Effector memory CD4-positive, alpha-beta T cell (primary cell): ENCODE measurements at places on chromosomes 4 and X.
A peak's percentile ranks its signal among the peaks of the same experiment; 100 is the strongest.

- no peak for DNase-seq
These were observed 398.2 kb downstream of the MID1IP1 start for GRCh38 chrX:39199429-39199828.

DNA sequence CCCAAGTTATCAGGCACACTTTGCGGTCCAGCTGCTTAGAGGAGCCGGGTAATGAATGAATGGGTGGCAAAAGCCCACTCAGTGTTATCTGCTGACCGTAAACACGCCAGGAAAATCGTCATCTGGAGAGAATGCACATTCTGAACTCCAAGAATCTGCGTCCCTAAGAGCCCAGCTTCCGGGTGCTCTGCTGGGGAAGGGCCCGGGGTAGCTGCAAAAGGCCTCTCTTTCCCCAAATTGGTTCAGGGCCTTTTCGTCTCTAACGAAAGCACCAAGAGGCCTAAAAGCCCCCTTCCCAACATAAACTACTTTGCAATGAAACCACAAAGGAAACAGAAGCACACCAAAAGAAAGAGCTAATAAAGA lies 1.6 kb upstream of the SFRP2 start:
- no peak for DNase-seq

DNA sequence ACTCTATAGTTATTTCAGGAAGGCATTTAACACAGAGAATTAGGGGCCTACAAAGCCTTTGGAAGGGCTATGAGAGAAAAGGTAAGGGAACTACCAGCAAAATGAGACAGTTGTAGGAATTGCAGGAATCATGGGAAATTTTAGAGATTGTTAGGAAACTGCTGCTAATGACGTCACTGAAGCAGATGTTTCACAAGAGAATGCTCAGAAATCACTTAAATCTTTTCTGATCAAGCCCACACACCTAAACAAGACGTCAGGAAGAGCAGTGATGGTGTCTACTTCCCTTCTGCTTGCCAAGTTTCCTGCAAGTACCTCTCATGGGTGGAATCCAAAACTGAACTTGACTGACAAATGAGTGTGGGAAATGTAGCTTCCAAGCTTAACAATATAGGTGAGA lies 5.1 kb downstream of the OR13H1 start:
- DNase-seq, result no peak

DNA sequence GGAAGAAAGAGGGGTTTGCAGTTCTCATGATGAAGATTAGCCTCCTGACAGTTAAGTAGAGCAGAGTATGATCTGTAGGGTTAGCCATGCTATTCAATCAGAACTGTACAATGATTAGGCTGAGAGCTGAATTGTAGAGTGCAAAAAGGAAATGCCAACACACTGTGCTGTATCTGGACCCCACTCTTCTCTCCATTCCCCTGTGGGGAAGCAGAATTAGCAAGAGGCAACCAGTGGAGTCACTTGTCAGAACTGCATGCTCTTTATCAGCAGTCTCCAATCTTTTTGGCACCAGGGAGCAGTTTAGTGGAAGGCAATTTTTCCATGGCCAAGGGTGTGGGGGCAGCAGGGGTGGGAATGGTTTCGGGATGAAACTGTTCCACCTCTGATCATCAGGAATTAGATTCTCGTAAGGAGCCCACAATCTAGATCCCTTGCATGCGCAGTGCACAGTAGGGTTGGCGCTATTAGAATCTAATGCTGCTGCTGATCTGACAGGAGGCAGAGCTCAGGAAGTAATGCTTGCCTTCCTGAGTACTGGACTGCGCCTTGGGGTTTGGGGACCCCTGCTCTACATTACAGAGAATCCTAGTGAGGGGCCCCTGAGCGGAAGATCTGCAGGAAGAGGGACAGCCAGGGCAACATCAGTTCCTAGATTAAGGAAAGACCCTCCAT lies 19.4 kb downstream of the TBC1D9 start:
- DNase-seq, result no peak

GRCh38 chr4:7770224-7771050 lies 169.2 kb downstream of the AFAP1 start:
- no peak for DNase-seq

GRCh38 chrX:112840382-112841113 lies at the start of gene AMOT:
AMOT (minus strand) TSS chrX:112840831; CDS start chrX:112823126, 17,705 bp downstream.
- DNase-seq, result peak; percentile 67

DNA sequence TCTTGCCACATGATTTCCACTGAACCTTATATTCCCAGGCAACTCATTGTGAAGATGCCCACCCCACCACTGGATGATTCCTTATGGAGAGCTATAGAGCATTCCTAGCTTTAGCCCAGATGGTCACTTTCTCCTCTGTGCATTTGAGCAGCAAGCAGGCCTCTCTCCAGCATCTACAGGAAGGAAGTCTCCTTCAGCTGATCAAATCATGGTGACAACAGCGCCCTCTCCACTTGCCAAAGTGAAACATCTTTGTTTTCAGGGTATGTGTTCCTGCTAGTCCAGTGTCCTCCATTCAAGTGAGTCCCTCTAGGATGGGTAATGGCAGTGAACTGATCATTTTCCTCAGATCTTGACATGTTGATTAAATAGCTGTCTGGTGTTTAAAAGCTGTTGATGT lies 10.9 kb upstream of the SYTL5 start:
- DNase-seq, result no peak

DNA sequence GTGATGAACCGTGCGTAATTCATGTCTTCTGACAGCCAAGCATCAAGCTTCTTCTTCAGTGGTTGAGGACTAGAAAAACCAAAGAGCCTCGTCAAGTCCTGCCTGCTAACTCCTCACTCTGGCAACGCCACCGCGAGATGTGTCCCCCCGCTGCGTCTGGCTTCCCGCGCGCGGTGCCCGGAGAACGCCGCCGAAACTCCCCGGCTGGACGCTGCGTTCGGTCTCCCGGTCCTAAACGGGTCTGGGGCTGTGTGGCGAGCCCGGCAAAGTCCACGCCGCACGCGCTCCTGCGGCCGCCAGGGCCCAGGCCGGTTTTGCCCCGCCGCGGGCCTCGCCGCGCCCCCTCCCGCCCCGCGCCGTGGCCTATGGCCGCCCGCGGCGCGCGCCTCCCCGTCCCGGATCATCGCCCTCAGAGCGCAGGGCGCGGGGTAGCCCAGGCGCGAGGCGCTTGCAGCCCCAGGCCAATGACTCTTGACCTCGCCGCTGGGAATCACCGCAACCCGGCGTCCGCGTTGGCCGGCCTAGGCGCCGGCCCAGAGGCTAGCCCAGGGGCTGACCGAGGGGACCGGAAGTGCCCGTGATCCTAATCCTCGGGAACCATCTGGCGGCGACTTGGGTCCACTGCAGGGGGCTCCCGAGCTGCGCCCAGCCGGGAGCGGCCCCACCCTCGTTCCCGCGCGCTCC lies at the start of gene AADAT:
Gene AADAT (minus strand): TSS at position 289 of the 684 bp plus-strand sequence. CDS start 266 bp downstream, at position 23.
- DNase-seq, result no peak

DNA sequence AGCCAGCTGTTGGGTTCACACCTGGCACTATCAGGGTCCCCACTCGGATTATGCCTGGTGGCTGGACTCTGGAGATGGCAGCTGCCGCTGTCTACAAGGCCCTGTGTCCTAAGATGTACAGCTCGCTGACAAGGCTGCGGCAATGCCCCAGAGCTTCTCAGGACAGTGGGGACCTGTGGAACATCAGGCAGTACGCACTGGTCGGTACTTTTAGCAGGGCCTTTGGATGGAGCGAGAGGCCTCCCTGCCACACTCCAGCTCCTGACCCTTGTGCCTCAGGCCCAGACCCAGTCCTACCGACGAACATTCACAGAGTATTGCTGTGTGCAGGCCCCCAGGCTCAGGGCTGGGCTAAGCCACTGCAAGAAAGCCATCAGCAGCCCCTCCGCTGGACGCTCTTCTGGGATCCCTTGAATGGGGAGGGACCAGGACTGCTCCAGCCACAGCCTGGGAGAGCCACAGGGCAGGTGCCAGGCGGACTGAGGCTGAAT lies 45.7 kb upstream of the HMX1 start:
- no peak for DNase-seq

- DNase-seq, result no peak
These were observed 9.5 kb downstream of the ENOX2 start for GRCh38 chrX:130893356-130894085.

GRCh38 chr4:148226341-148226740 lies 215.9 kb downstream of the NR3C2 start:
- DNase-seq, result no peak

DNA sequence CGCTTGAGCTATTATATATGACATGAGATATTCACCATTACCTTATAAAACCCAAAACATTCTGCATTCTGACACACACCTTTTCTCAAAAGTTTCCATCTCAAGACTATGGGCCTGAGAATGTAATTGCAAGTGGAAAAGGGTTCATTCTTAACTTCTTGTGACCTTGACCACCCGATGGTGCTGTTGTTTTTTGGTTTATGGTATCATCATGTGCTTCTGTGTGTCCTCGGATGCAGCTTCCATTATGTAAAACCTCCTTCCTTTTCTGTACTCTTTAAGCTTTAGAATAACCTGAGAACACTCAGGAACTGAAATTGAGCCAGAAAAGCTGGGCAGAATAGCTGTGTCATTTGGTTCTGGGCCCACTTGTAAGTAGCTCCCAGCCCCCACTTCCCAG lies 16.2 kb upstream of the PUDP start:
- no peak for DNase-seq

- DNase-seq, result no peak
These were observed 165.9 kb downstream of the PCDH10 start for GRCh38 chr4:133314991-133315390.

DNA sequence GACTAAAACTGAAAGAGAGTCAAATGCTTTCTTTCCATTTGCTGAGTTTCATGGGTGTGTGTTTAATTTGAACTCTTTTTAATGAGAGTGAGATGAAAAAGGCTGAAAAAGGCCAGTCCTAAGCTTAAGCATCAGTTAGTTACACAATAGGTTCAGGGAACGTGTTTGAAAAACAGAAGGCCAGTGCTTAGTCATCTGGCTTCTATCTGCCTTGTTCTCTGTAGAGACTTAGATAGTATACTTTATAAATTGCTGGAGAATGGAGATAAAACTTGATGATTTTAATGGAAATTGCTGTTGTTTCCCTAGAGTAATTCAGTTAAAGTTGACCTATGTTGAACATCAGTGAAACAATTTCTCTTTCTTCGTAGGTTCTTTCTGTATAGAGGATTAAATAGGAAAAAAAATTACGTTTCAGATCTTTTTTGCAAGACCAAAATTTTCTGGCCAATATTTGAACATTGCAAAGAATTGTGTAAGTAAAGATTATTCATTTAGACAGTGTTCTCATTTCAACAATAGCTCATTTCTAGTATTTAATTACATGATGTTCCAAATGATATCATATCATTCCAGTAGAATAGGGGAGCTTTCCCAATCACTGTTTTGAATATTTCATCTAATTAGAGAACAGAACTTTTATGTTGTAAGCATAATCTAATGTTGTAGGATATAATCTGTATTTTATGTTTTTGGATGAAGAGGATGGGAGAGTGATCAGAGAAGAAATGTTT lies 1088.8 kb downstream of the ADGRL3 start:
- no peak for DNase-seq

DNA sequence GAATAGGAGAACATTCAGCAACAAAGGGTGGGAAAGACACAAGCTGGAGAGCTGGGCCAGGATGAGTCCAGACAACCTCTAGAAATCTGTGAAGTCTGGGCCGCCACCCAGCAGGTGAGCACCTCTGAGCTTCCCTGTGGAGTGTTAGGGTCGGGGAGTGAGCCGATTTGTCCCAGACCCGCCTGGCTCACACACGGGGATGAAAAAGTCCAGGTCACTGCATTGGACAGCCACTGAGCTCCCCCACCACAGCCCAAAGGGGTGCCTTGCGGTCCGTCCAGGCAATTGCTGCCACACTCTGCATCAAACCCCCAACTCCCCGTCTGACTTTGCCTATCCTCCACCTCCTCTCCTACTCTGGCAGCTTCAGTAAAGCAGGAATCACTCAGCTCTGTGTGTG lies 38.7 kb downstream of the NHSL2 start:
- DNase-seq, result no peak

DNA sequence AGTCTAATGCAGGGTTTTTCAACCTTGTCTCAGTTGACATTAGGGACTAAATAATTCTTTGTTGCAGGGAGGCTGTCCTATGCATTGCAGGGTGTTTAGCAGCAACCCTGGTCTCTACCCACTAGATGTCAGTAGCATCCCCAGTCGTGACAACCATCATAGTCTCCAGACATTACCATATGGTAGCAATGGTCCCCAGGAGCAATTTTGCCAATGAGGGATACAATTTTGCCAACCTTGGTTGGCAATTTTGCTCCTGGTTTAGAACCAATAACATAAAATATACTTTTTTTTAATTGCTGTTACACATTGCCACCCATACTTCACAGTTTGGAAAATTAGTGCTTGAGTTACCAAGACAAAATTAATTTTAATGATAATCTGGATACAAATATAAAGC lies 6.0 kb downstream of the EREG start:
- no peak for DNase-seq

- no peak for DNase-seq
These were observed 128.7 kb downstream of the CCNB3 start for GRCh38 chrX:50333308-50333707.

GRCh38 chr4:6964858-6965257 lies 55.2 kb downstream of the TBC1D14 start:
- no peak for DNase-seq

- DNase-seq, result no peak
These were observed 682.3 kb downstream of the ADGRL3 start for GRCh38 chr4:61882381-61882780.

DNA sequence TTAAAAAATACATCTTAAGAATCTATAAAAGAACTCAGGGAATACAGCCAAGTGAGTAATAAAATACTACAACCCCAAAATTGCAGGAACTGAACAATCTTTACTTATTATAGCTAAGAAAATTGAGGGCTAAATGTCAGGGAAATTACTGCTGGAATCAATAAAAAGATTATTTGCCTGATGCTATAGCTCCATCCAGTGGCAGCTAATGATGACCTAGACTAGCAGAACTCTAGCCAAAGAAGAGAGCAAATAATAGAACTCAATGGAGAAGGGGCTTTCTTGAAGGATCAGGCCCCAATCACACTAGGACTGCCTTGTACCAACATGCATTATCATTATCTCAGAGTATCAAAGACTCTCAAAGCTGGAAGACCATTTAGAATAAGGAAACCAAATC lies 85.0 kb upstream of the FAM241A start:
- DNase-seq, result no peak

GRCh38 chr4:141771889-141772830 lies 135.8 kb downstream of the IL15 start:
- DNase-seq, result no peak

DNA sequence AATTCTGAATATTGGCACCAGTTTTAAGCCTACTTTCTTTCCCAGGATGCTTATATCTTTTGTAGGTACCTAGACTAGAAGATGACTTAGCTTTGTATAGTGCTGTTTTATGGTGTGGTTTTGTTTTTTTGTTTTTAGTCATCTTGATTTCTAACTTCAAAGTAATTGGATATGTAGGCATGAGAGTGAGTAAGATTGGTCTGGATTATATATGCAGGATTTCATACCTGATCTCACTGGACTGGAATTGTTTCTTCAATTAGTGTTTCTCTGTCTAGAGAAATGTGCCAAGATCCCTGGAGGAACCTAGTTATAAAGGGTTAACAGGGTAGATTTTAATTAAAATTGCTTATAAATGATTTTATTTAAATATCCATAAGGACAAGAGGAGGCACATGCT lies 23.1 kb downstream of the NAP1L5 start:
- DNase-seq, result no peak

- DNase-seq, result no peak
These were observed 92.2 kb downstream of the DDIT4L start for GRCh38 chr4:100098011-100098545.
